CD4-positive, alpha-beta T cell treated with Interleukin-17A for 4 hours (primary cell): ENCODE measurements at places on chromosomes 3 and 15.
A peak's percentile ranks its signal among the peaks of the same experiment; 100 is the strongest.

DNA sequence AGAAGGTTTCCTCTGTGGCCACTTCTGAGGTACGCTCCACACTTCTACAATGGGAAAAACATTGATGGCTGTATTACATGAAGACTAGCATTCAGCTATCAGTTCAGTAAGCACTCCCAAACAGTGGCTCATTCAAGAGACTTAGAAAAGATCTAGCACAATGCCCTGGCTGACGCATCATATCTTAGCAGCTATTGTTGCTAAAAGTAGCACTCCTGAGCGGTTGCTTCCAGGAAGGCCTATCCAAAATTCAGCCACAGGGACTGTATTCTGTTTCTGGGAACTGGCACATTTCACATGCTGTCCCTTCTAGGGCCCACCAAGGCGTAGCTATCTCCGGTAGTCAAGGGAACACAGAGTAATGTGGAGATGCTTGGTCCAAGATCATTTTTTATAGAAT, 21.2 kb upstream of the SPRED1 start:
- no peak for DNase-seq

GRCh38 chr3:186254676-186255650, 107.1 kb downstream of the DGKG start:
- DNase-seq, result peak; percentile 22

- DNase-seq, result no peak
Measured at GRCh38 chr3:196440041-196440537, 7.9 kb upstream of the UBXN7 start.

- DNase-seq, result no peak
Measured at GRCh38 chr3:143795874-143796273, 52.4 kb downstream of the SLC9A9 start.

GRCh38 chr3:181719991-181720680, 8.4 kb downstream of the SOX2 start:
- no peak for DNase-seq

DNA sequence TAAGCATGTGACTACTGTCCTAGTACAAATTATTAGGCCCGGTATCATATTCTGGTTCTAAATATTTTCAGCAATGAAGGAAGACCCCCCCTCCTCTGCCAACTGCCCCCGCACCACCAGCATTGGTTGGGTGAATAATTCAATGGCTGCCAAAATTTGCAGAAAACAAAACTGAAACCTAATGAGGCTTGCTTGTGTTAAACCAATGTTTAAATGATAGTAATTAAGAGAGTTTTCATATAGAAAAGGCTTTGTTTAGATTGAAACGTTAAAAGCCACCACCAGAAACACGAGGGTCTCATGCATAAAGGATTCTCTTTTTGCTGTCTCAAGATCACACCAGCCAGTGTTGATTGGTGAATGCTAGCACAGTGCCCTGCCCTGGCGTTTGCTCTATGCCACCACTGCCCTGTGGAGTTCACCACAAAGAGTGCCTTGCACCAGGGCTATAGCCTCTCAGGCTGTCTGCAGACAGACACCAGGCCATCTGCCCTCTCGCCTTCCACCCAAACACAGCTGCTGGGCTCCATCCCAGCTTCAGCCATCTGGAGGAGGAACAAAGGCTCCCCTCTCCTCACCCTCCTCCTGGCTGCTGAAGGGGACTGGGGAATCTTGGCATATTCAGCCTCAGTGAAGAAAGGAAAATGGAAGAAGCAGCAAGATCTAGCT, 200.3 kb upstream of the PFN2 start:
- no peak for DNase-seq

DNA sequence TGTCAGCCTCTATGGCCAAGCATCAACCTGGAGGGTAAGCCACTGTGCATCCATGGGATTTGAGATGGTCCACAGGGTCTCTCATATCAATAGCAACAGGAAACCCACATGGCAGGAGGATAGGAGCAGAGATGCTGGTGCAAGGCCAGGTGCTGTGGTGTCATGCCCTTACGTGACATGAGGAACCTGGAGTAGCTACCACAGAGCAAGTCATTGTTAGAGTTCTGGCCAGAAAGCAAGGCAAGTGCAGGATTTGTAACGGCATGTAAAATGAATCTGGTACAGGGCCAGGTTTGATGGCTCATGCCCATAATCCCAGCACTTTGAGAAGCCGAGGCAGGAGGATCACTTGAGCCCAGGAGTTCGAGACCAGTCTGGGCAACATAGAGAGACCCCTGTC, 14.8 kb upstream of the ZNF774 start:
- no peak for DNase-seq

GRCh38 chr3:147191795-147192385, 214.5 kb downstream of the ZIC4 start:
- DNase-seq, result no peak

- DNase-seq, result no peak
Measured at GRCh38 chr3:197496746-197497125, 59.0 kb downstream of the BDH1 start.

DNA sequence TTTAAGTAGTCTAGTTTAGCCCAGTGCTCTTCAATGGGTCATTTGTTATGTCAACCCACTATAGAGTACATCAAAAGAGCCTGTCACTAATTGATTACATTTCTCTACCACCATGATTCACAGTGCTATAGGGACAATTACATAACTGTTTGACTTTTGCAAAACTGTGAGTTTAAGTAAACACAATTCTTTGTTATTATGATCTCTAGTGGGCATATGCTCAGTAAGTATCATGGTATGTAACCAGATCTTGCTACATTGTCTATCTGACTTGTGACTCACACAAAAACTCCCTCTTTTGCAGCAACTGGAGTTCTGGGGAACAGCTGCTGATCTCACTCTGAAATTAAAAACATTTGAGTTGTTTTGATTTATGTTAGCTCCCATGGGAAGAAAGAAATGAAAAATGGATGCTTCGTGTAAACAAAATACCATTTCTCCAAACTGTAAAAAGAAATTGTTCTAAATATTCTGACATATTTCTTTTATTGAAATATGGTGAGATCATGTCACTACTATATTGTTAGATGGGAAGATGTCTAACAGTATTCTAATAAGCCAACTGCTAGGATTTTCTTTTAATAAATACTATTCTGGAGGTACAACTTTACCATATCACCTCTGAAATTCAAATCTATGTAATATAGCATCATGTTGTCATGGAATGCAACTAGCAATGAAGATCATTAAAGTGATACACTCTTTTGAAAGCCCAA, 470.4 kb downstream of the ROBO1 start:
- no peak for DNase-seq

GRCh38 chr3:31433679-31433992, 99.1 kb upstream of the STT3B start:
- DNase-seq, result no peak

DNA sequence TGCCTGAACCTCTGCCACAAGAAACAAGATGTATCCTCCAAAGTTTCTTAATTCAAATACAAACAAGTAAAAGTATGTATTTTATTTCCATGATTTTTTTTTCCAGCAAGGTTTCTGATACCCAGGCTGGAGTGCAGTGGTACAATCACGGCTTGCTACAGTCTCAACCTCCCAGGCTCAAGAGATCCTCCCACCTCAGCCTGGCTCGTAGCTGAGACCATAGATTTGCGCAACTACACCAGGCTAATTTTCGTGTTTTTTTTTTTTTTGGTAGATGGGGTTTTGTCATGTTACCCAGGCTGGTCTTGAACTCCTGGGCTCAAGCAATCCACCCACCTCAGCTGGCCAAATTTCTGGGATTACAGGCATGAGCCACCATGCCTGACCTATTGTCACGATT, 12.2 kb upstream of the VEPH1 start:
- no peak for DNase-seq

GRCh38 chr3:136464502-136464901, 214.4 kb downstream of the PCCB start:
- DNase-seq, result no peak

- no peak for DNase-seq
Measured at GRCh38 chr3:161796312-161796711, 299.7 kb downstream of the OTOL1 start.

GRCh38 chr15:47744496-47744895, 27.2 kb downstream of the SEMA6D start:
- DNase-seq, result no peak

GRCh38 chr3:156218353-156218744, 98.0 kb downstream of the KCNAB1 start:
- DNase-seq, result no peak

DNA sequence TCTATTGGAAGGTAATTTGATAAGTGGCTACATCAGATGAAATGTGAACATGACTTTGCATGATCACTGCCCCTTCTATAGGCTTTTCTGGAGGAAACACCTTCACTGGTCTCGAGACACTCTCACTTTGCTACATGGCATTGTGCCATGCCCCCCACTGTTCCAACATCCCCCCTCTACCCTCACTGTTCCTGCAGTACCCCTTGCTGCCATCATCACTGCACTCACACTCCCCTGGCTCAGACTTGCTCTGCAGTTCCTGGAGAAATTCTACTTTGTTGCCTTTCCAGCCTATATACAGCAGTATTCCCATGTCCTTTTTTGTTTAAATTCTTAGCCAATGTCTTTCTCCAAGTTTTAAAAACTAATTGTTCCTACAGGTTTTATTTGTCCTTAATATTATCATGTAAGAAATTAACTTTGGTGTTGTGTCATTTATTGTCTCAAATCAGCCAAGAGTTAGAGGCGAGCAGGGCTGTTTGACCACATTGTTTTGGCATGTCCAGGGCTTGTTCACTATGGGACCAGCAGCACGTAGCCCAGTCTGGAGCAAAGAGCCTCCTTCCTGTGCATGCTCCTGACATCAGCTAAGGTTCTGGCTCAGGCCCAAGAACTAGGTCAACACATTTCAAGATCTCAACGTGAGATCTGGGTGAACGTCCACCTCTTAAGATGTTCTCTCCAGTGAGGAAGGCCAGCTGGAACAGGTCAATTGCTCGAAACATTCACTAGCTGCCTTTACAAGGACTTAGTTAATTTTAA, 246.4 kb downstream of the SLC9A9 start:
- DNase-seq, result no peak
